ENCODE measurements at places on chromosomes 6 and 20.
A peak's percentile ranks its signal among the peaks of the same experiment; 100 is the strongest.

DNA sequence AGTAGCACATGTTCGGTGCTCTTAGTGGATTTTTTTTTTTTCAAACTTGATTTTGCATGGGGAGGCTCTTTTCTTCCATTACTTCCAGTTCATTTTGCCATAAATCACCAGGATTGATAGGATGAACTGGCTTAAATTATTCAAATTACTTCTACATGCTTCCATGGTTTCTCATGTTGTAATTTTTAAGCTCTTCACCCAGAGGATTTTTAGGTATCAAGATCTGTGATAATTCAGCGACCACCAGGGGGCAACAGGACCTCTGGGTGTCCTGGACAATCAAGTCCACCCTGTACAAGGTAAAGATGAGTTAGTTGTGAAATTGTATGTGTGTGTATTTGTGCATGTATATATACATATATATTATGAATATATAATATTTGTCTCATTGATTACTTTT, 4.2 kb upstream of the EPHA7 start:
- DNase-seq = peak; percentile 52

DNA sequence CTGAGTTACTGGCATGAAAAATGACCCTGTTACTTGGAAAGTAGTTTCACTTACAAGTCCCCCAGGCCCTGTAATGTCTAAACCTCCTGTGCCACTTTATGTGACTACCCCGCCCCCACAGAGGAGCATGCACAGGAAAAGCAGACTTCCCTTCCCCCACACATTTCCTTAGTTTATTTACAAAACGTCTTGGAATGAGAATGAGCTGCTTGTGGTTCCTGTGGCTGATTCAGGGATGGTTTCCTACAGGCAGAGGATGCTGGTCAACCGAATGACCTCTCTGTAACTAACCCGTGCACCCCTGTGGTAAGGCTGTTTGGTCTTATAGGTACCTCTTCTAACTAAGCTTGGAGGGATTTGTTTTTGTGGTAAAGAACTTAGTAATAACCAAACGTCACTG, 28.5 kb downstream of the RSPO3 start:
- no peak for DNase-seq

GRCh38 chr20:14582855-14583254, 245.4 kb upstream of the FLRT3 start:
- peak; percentile 8 for DNase-seq

GRCh38 chr20:10454151-10454750, 19.1 kb downstream of the SLX4IP start:
- DNase-seq = peak; percentile 53

- DNase-seq = no peak
Observed at GRCh38 chr6:50586331-50586675, 127.0 kb upstream of the TFAP2D start.

- no peak for DNase-seq
Observed at GRCh38 chr6:110581679-110582078, 105.3 kb upstream of the SLC22A16 start.

GRCh38 chr20:14583413-14583812, 246.0 kb upstream of the FLRT3 start:
- no peak for DNase-seq

DNA sequence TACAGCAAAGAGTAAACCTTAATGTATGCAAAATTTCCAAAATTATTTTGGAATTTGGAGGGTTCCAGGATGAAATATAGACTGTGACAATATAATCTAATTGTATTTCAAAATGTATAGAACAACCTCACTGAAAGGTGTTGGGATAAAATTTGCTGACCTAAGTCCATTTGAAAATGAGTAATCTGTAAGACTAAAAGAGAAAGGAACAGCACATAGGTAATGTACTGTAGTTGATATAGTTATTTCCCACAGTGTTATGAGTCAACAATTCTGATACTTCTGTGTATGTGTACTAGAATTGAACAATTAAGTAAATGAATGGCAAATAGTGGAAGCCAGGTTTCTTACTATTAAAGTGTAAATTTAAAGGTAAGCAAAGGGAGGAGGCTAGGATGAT, 23.8 kb upstream of the ELOVL4 start:
- no peak for DNase-seq

DNA sequence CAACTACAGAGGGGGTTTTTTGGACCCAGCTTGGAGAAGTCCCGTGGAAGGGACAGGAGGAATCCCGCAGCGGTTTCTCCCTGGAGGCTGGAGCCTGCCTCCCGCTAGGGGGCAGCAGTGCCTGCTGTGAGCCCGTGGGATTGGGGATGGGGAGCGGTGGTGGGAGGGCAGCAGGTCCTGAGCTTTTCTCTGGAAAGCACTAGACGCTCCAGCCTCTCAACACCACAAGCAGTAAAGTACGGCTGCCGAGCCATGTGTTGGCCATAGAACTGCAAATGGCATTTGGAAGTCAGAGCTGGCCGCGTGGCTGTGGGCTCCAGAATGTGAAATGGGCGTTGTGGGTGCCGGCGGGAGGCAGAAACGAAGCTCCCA, 47.8 kb downstream of the GMPR start:
- peak; percentile 60 for DNase-seq

- no peak for DNase-seq
Observed at GRCh38 chr6:75503291-75503690, 9.7 kb upstream of the FILIP1 start.

GRCh38 chr20:13340088-13340487, 119.0 kb downstream of the ISM1 start:
- no peak for DNase-seq

GRCh38 chr6:1296079-1296478, 15.8 kb upstream of the FOXQ1 start:
- DNase-seq = no peak

DNA sequence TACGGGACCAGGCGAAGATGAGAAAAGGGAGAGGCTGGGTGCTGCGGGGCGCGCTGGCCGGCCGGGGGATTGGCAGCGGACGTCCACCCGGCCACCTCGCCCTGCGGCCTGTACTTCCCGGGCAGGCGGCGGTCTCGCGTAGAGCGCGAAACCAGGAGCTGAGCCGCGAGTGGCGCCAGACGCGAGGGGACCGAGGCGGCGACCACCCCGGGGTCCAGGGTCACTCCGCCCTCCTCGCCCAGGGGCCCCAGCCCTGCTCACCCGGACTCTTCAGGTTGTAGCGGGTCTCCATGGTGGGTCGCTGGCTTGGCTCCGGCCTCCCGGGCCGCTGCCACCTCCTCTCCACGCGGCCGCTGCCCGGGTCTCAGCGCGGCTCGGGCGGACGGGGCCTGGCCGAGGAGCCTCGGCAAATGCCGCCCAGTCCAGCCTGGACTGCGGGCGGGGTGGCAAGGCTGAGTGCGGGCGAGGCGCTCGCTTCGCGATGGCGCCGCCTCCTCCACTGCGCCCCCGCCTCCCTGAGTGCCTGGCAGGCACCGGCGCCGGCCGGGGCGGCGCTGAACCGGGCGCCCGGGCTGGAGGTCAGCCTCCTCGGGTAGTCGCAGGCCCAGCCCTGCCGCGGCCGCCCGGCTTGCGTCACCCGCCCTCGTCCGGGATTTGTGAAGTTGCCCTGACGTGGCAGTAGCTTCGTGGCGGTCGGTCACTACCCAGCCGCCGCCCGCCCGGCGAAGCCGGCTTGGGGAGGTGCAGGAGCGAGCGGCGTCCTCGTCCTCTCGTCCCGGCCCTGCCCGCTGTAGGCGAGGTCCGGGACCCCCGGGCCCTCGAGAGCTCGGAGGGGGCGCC, at the start of gene UBE2J1:
TSS of gene UBE2J1 (minus strand) at position 445 of the 840 bp plus-strand sequence. CDS start at position 292, 153 bp downstream.
- DNase-seq = peak; percentile 62

DNA sequence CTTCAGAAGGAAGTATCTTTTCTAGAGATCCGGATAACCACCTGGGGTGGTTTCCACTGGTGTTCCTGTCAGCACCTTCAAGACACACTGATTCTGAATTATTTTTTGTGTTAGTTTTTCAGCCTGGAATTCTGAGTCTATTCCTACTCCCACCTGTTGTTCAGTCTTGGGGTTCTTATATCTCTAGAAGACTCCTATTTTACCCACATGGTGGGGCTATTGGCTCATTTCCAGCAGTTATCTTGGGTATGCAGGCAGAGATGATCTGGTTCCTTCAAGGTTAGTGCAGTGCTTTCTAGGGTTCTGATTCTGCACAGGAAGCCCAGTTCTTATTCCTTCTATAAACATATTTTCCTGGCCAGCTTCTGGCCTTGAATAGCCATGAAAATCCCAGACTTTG, 175.6 kb upstream of the PDE7B start:
- DNase-seq = peak; percentile 16

DNA sequence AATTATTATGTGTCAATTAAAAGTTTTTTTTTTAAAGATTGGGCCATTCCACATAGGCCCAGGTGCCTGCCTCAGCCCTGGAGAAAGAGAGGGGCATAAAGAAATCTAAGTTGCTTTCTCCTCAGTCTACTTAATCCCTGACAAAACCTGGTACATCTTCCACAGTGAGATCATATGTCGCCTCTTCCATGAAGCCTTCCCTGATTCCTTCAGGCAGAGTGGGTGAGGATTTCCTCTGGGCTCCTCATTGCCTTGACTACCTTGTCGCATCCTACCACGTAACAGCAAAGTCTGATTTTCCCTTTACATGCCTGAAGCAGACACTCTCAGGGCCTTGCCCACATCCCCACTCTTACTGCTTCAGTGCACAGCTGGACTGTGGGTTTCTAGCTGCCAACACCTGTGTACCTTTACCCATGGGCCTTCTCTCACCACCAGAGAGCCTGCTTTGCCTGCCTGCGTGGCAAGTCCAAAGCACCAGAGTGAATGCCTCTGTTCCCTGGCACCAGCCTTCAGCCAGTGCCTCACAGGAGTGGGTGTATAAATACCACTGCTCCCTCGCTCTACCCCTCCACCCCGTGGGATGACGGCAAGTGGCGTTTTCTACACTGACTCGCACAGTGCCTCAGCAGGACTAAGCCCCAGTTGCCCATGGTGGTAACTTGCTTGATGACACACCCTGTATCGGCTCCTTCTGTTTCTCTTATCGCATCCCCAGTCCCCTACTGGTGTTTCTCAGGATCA, 68.0 kb downstream of the EYA2 start:
- no peak for DNase-seq

- DNase-seq = no peak
Observed at GRCh38 chr20:63074182-63074581, 67.4 kb upstream of the BHLHE23 start.

DNA sequence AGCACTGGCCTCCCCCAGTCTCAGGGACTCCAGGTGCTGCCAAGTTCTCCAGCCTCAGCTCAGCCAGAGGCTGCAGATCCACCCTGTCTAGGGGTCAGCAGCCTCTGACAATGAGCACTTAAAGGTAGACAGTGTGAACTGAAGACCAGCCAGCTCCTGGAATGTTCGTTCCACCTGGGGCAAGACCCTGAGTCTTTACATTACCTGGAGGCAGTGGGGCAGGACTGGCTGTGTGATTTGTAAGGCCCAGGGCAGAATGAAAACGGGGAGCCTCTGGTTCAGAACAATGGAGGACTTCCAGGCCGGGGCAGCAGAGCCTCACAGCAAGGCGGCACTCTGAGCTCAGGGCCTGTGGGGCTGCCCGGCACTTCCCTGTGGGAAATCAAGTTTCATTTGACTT, 65.0 kb downstream of the CTCFL start:
- no peak for DNase-seq

DNA sequence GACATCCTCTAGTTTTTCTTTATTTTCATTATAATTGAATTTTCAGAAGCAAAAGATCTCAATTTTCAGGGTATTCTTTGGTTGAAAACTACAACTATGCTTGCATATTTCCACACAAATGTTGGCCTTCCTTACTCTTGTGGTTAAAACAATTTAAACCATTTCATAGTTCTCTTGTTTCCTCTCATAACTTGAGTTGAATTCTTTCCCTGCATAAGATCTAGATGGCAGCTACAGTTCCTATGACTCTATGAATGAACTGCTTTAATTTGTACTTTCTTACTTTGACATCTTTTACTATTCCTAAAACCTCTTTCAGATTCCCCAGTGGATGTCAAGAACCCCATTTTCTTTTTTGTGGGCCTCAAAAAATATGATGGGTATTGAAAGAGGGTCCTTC, 564.5 kb downstream of the NKAIN2 start:
- no peak for DNase-seq

GRCh38 chr6:162157167-162157870, 570.2 kb downstream of the PRKN start:
- DNase-seq = peak; percentile 36
